ENCODE measurements at places on chromosomes 11 and 22.
A peak's percentile ranks its signal among the peaks of the same experiment; 100 is the strongest.

- no peak for DNase-seq
Measured at GRCh38 chr11:125258291-125259032, 93.9 kb downstream of the PKNOX2 start.

DNA sequence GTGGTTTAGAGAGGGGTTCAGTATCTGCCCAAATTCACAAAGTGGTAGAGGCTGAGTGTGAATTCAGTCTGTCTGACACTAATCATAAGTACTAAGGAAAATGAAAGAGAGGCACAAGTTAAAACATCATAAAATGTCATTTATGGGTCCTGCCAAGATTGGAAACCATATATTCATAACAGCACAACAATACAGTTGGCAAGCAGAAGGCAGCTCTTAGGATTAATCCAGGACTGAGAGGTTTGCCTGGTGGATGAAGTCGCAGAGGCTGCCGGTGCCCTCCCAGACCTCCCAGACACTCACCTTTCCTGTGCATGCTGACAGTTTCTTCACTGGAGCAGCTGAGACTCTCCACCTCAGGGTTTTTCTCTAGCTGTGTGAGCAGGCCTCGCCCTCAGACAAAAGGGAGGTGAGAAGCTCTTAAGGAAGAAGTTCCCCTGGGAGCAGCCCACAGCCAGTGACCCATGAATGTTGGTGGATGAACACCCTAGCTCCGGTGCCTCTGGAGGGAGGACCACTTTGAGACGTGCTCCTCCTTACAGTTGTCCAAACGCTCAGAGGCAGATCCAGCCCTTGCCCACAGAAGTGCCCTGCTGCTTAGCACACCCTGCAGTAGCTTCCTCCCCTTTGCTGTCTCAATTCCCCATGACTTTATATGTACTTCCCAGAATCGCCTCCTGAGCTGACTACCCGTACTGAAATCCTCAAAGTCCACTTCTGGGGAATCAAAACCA is 43.7 kb downstream of the MAML2 start:
- DNase-seq: no peak

- DNase-seq: no peak
Measured at GRCh38 chr22:49749885-49750510, 77.7 kb downstream of the BRD1 start.

DNA sequence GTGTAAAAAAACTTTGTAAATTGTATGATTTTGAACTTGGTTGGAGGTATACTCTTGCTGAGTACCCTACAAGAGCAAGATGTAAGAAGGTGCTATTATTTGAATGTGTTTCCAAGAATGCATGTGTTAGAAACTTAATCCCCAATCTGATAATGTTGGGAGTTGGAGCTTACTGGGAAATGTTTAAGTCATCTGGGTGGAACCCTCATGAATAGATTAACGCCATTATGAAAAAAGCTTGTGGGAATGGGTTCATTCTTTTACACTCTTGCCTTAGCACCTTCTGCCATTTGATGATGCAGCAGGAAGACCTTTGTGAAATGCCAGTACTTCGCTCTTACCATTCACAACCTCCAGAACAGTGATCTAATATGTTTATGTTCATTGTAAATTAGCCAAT is 498.3 kb downstream of the TMEM135 start:
- no peak for DNase-seq

DNA sequence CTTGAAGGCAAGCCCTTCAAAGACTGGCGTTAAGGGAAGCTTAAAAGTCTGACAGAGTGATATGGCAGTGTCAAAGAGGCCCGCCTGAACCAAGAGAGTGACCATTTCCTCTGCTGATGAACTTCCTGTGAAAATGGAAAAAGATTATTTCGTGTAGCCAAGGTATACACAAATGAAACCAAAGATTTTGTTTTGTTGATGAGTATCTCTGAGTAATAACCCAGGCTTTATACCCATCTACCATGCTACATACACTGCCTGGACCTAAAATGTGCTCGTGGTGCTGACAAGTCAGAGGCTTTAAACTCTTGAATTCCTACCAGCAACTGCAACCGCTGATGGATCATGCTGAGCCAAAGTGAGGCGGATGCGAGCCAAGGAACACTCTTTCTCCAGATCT is 21.0 kb upstream of the FNBP4 start:
- no peak for DNase-seq

- DNase-seq: peak; percentile 64
Measured at GRCh38 chr11:12411806-12412727, 34.7 kb downstream of the PARVA start.

DNA sequence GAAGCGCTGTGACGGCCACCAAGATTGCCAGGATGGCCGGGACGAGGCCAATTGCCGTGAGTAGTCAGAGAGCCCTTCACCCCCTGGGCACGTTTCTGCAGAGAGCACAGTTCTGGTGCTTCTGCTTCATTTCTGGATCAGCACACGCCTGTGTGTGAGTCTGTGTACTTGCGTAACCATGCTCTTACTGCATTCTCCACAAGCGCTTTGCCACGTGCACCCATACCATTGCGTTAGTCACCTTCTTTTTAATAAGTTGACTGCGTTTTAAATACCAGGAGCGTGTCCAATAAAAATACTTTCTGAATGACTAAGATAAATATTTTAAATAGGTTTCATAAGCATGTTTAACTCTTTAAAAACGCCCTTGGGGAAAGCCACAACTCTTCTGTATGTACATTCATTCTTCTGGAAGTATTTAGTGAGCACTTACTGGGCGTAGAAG is 143.0 kb upstream of the SORL1-AS1 start:
- no peak for DNase-seq

GRCh38 chr11:68159161-68159560 is 38.0 kb upstream of the CHKA start:
- no peak for DNase-seq

GRCh38 chr11:69275178-69275577 is 18.8 kb upstream of the MYEOV start:
- DNase-seq: no peak
